ENCODE measurements at places on chromosomes 2 and 18. TPM values are rescaled to one million over a fixed set of nuclear protein-coding genes. Genes with fewer than 3 reads are reported as not detected.

DNA sequence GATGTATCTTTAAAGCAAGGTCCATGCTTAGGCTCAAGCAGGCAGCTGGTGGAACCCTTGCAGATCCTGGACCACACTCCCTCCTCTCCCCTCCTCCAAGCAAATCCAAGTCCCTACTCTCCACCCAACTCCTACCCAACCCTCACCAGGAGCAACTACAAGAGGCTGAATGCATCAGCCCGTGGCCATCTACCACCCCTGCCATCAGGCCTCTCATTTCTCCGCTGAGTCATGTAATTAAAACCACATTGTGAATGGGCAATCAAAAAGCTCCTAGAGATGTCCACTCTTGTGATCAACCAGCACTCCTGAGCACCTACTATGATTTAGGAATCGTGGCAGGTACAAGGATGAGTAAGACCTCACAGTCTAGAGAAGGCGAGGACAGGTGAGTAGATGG lies 142.2 kb upstream of the CAPN13 start:
- H3K36me3 ChIP-seq = no peaks in the 10 kb centered on the region
- DNase-seq = no peak
- H3K27ac ChIP-seq = no peak overlapping the region
- H3K4me1 ChIP-seq = no peaks in the 10 kb centered on the region
- no peak overlapping the region for H3K4me3 ChIP-seq

GRCh38 chr18:21991081-21991534 lies 178.3 kb upstream of the GATA6 start:
- no peaks in the 10 kb centered on the region for H3K36me3 ChIP-seq
- H3K27me3 ChIP-seq = no peaks in the 10 kb centered on the region
- no peaks in the 10 kb centered on the region for H3K4me1 ChIP-seq
- no peak overlapping the region for H3K4me3 ChIP-seq
- H3K27ac ChIP-seq = no peak overlapping the region

GRCh38 chr2:237695201-237695780 lies 67.9 kb downstream of the LRRFIP1 start:
- peak; percentile 66 for DNase-seq
- H3K27me3 ChIP-seq = no peaks in the 10 kb centered on the region
- H3K4me3 ChIP-seq = peak overlapping the region; percentile 79
- H3K36me3 ChIP-seq = no peaks in the 10 kb centered on the region

DNA sequence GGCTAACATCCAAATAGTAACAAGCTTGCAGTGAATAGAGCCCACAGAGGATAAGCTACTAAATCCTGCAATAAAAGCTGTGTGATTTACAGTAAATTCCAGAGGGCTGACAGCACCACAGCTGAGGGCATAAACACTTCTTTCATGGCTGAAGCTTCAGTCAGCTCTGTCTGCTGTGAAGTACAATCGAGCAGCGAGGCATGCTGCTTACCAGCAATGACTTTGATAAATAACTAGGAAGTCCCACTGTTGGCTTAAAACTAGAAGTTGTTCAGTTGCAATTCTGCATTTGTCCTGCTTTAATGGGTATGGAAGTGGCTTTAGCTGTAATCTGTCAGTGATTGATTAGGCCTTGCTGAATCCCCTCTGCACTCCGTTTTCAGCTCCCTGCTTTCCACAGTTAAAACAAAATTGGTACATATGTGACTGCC lies 65.2 kb upstream of the FIGN start:
- H3K36me3 ChIP-seq = no peaks in the 10 kb centered on the region
- H3K4me3 ChIP-seq = no peak overlapping the region
- H3K27ac ChIP-seq = no peak overlapping the region
- H3K27me3 ChIP-seq = no peaks in the 10 kb centered on the region
- no peaks in the 10 kb centered on the region for H3K4me1 ChIP-seq

GRCh38 chr2:240457223-240458043 lies 22.0 kb downstream of the GPC1 start:
- H3K27ac ChIP-seq = no peak overlapping the region
- no peak overlapping the region for H3K4me3 ChIP-seq
- no peak for DNase-seq
- no peaks in the 10 kb centered on the region for H3K4me1 ChIP-seq
- H3K36me3 ChIP-seq = no peaks in the 10 kb centered on the region

- DNase-seq = no peak
- H3K27me3 ChIP-seq = no peaks in the 10 kb centered on the region
- H3K4me3 ChIP-seq = no peak overlapping the region
- no peak overlapping the region for H3K27ac ChIP-seq
- H3K4me1 ChIP-seq = no peaks in the 10 kb centered on the region
These were observed 242.1 kb upstream of the RND3 start for GRCh38 chr2:150729495-150729955.

- no peaks in the 10 kb centered on the region for H3K36me3 ChIP-seq
- no peaks in the 10 kb centered on the region for H3K4me1 ChIP-seq
- no peaks in the 10 kb centered on the region for H3K27me3 ChIP-seq
- no peak overlapping the region for H3K27ac ChIP-seq
- DNase-seq = no peak
These were observed 1112.3 kb upstream of the FANCL start for GRCh38 chr2:59353306-59353921.

GRCh38 chr2:186477790-186478189 lies 8.3 kb upstream of the ZC3H15 start:
- H3K27me3 ChIP-seq = no peaks in the 10 kb centered on the region
- no peaks in the 10 kb centered on the region for H3K36me3 ChIP-seq
- no peaks in the 10 kb centered on the region for H3K4me1 ChIP-seq
- DNase-seq = no peak
- H3K27ac ChIP-seq = no peak overlapping the region

DNA sequence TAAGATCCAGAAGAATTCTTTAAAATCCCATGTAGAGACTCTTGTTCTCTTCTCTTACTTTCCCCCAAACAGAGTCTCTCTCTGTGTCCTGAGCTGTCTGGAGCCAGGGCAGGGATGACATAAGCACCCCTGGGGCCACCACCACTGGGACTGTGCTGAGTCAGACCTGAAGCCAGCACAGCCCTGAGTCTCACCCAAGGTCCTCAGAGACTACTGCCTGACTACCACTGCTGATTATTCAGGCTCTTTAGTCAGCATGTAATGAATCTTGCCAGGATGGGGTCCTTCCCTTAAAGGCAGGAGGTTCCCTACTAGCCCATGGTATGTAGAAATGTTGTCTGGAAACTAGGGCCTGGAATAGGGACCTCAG lies 34.9 kb upstream of the DYNC1I2 start:
- no peak overlapping the region for H3K4me3 ChIP-seq
- no peaks in the 10 kb centered on the region for H3K4me1 ChIP-seq
- peaks cover 5% of the 10 kb centered on the region for H3K27me3 ChIP-seq
- DNase-seq = no peak

DNA sequence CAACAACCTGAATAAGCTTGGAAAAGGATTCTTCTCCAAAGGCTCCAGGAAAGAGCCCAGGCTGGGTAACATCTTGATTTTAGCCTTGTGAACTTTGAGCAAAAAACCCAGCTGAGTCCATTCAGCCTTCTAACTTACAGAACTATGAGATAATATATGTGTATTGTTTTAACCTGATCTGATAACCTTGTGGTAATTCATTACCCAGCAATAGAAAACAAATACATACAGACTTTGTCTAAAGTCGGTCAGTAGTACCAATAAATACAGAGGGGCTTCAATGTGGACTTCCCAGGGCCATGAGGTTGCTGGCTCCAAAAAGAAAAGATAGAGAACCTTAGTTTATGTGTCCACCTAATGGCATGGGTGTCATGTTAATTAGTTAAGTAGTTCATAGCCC lies 191.8 kb downstream of the KCNH7 start:
- H3K36me3 ChIP-seq = no peaks in the 10 kb centered on the region
- DNase-seq = no peak
- no peak overlapping the region for H3K4me3 ChIP-seq
- H3K27me3 ChIP-seq = no peaks in the 10 kb centered on the region
- no peak overlapping the region for H3K27ac ChIP-seq
- no peaks in the 10 kb centered on the region for H3K4me1 ChIP-seq

- no peak for DNase-seq
- H3K27ac ChIP-seq = no peak overlapping the region
- no peaks in the 10 kb centered on the region for H3K4me1 ChIP-seq
- H3K36me3 ChIP-seq = no peaks in the 10 kb centered on the region
- no peaks in the 10 kb centered on the region for H3K27me3 ChIP-seq
- H3K4me3 ChIP-seq = no peak overlapping the region
These were observed 655.3 kb upstream of the FAM98A start for GRCh38 chr2:34254272-34254878.

GRCh38 chr2:16526193-16526592 lies 139.4 kb downstream of the CYRIA start:
- H3K27ac ChIP-seq = no peak overlapping the region
- H3K36me3 ChIP-seq = no peaks in the 10 kb centered on the region
- no peak for DNase-seq
- H3K4me1 ChIP-seq = no peaks in the 10 kb centered on the region
- H3K27me3 ChIP-seq = no peaks in the 10 kb centered on the region

DNA sequence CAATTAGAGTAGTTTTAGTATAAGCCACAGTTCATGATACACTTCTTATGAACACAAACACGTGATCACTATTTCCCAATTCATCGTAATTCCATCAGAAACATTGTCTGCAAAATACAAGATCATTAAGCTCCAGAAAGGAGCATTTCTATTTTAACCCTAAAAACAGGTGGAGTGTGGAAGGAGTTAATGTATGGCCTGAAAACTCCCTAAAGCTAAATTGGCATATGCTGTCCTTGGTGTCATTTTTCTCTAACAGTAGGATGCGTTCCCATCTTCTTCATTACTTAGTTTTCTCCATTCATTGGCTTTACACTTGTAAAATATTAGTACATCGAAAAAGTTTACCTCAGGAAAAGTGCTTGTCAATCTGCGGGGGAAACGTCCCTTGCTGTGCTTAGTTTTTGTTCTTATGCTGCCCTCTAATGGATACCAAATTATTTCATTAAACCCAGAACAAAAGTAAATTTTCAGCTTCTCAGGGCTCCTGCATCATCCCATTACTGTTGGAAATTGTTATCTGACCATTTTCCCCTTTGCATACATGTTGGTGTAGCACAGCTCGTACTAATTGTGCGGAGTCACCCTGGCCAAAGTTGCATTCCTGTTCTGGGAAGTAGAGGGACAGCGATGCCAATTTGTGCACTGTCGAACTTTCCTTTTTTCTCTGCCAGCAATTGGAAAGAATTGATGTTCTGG lies 153.4 kb downstream of the GPD2 start:
- DNase-seq = no peak
- H3K4me1 ChIP-seq = no peaks in the 10 kb centered on the region
- no peaks in the 10 kb centered on the region for H3K36me3 ChIP-seq
- H3K4me3 ChIP-seq = no peak overlapping the region
- H3K27me3 ChIP-seq = no peaks in the 10 kb centered on the region

DNA sequence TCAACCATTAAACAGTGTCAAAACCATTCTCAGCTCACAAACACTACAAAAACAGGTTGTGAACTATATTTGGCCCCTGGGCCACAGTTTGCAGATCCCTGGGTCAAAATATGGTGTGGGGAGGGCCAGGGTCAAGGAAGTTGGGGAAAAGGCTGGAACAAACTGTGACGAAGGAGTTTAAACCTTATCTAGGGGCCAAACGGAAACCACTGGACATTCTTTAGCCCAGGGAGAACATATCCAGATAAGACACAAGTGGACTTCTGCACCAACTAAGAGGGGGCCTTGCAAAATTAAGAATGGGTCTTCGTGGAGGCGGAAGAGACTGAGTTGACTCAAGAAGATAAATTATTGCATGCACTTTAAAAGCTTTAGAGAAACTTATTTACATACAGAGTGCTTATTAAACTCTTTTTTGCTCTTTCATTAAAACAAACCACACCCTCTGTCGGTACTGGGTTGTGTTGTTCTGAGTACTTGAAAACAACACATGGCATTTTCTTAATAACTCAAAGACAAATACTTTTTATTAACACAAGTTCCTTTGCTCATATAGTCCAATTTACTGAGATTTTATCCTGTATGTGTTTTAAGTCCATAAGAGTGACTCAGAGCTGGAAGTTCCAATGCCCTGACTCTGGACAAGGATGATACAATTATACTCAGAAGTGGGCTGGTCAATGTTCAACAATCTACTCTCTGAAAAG lies 5.3 kb upstream of the ASAP2 start:
- no peak overlapping the region for H3K27ac ChIP-seq
- DNase-seq = no peak
- no peaks in the 10 kb centered on the region for H3K36me3 ChIP-seq
- no peak overlapping the region for H3K4me3 ChIP-seq

DNA sequence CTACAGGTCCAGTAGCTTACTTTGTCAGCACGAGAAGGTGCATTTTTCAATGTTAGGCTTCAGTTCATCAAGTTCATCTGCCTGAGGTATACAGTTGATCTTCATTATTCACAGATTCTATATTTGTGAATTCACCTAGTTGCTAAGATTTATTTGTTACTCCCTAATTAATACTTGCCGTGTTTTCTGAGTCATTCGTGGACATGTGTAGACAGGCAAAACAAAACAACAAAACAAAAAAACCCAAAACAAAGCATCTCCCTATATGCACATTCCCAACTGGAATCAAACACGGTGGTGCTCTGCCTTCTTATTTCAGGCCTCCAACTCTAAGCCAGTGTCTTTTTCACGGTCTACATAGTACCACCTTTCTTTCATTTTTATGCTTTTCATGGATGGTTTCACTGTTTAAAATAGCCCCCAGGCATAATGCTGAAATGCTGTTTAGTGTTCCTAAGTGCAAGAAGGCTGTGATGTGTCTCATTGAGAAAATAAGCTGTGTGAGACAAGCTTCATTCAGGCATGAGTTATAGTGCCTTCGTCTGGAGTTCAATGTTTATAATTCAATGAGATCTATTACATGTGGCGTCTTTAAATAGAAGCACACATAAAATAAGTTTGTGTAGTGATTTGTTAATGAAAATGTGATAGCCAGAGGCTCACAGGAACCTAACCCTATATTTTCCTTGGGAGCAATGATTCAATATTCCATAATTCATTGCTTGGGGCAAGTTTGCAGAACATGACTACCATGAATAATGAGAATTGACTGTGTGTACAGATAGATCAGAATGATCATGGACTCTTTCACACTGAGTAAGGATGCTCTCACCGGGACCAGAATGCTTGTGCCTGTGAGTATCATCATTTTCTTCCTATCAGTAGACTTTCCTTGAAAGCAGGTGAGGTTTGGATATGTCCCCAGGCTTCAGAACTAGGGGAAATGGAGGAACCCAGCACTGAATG lies 24.6 kb downstream of the ITGB6 start:
- no peaks in the 10 kb centered on the region for H3K27me3 ChIP-seq
- H3K36me3 ChIP-seq = no peaks in the 10 kb centered on the region
- no peak overlapping the region for H3K4me3 ChIP-seq
- H3K27ac ChIP-seq = no peak overlapping the region
- H3K4me1 ChIP-seq = no peaks in the 10 kb centered on the region

The CFAP53 gene
- 0.53 TPM for total RNA-seq

The HDLBP gene
- total RNA-seq = 313 TPM

The MARCHF4 gene
- total RNA-seq = not detected

The ERICH2 gene
- total RNA-seq = not detected

The REG3A gene
- not detected for total RNA-seq

The SGPP2 gene
- 7.6 TPM for total RNA-seq
